ENCODE measurements at places on chromosomes 7 and 10.

GRCh38 chr10:51666456-51666855 is 32.9 kb downstream of the CSTF2T start:
- no peak for DNase-seq

GRCh38 chr10:57679916-57680315 is 587.8 kb downstream of the IPMK start:
- no peak for DNase-seq

DNA sequence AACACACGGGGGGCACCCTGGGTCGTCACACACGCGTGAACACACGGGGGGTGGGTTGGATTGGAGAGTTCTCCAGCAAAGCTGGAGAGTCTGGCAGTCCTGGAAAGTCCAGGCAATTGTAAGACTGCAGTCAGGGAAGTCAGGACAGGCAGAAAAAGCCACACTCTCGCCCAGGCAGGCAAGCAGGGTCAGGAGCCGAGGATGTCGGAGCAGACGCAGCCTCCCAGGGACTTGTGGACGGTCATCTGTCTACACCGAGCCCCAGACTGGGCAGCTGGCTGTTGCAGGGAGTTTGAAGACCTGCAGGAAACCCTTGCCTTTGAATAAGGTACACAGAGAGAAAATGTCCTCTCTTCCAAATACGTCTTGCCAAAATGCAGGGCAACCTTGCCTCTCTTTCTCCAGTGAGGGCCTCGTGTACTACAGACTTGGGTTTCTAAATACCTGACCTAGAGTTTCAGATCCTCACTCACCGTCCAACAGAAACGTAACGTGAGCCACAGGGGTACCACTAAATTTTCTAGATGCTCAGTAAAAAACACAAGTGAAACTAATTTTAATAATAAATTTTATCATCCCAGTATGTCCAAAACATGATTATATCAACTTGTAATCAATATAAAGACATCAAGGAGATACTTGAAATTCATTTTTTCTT is 176.7 kb downstream of the ADARB2 start:
- DNase-seq = no peak

- DNase-seq = no peak
Observed at GRCh38 chr10:28410420-28411135, 107.7 kb upstream of the MPP7 start.

- DNase-seq = no peak
Observed at GRCh38 chr10:63675171-63675570, 154.0 kb downstream of the REEP3 start.

DNA sequence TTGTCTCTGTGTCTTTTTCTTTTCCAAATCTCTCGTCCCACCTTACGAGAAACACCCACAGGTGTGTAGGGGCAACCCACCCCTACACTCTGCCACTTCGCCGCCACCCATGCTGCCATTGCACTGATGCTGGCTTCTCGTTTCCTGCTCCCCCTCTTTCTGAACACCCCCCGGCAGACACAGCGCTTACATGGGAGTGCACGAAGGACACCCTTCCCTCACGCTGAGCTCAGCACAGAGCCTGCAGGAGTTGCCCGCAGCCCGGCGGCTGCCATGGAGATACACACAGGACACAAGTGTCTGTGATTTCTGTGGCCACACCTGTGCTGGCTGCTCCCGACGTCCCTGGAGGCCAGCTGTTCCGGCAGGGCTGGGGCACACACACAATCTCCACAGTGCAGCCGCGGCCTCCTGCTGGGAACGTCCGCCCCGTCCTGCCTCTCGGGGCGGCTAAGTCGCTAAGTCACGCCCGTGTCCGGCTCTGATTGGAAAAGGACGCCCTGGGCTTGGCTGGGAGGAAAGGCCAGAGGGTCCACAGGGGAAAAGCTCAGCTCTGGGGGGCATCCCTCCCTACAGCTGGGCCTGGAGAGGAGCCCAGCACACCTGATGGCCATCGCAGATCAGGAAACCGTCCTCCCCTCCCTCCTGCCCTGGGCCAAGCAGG is 349.8 kb downstream of the PTPRN2 start:
- DNase-seq = no peak

GRCh38 chr7:50281680-50282445 is 22.7 kb upstream of the IKZF1 start:
- DNase-seq = no peak

GRCh38 chr7:71625545-71625944 is 493.6 kb downstream of the GALNT17 start:
- no peak for DNase-seq

- no peak for DNase-seq
Observed at GRCh38 chr7:132424821-132425724, 151.2 kb downstream of the PLXNA4 start.

DNA sequence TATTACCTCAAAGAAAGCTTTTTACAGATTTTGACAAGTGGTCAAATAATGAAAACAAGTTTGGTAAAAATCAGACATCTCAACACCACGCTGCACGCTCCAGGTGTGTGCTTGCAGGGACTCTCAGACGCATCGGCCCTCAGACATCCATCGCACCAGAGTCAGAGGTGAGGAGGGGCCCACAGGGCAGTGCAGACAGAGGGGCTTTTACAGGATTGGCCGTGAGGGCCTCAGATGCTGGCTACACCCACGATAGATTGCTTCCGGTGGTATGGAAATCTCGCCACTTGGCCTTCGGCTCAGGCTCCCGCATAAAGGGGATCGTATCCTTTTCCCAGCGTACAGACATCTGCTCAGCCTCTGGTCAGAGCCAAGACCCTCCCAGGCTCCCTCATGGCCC is 72.1 kb downstream of the TCERG1L start:
- no peak for DNase-seq

GRCh38 chr7:106524690-106525059 is 136.3 kb downstream of the CCDC71L start:
- DNase-seq = no peak

DNA sequence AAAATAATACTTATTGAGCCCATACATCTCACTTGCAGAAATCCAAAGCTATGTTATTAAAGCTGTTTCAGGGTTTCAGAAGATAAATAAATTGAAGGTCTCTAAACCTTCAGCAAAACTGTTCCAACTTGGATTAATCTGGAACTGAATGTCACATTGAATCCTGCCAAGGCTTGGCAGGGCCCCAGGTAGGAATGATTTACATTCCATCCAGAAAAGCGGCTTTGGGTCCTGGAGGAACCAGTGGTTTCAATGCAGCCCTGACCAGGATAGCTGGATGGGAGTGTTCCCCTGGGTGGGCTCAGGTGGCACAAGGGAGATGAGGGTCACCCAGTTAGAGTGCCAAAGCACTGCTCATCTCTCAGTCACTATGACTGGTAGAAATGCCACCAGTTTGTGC is 37.0 kb upstream of the TMEM72 start:
- DNase-seq = no peak

- DNase-seq = no peak
Observed at GRCh38 chr7:43642897-43643630, 60.2 kb downstream of the STK17A start.

- no peak for DNase-seq
Observed at GRCh38 chr10:21144047-21144446, 246.9 kb upstream of the NEBL start.

DNA sequence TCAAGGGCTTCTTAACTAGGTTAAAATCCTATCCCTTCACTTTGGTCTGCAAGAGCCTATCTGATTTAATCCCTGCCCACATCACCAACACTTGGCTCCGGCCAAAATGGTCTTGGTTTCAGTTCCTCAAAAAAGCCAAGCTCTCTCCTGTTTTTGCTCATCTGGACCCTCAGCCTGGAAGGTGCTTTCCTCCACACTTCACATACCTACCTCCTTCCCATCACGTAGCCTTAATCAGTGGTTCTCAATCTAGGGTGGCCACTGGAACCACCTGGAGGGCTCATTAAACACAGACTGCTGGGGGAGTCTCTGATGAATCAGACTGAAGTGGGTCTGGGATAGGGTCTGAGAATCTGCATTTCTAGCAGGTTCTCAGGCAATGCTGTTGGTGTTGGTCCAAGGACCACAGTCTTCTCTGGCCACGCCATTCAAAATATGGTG is 227.0 kb upstream of the AOAH start:
- no peak for DNase-seq

DNA sequence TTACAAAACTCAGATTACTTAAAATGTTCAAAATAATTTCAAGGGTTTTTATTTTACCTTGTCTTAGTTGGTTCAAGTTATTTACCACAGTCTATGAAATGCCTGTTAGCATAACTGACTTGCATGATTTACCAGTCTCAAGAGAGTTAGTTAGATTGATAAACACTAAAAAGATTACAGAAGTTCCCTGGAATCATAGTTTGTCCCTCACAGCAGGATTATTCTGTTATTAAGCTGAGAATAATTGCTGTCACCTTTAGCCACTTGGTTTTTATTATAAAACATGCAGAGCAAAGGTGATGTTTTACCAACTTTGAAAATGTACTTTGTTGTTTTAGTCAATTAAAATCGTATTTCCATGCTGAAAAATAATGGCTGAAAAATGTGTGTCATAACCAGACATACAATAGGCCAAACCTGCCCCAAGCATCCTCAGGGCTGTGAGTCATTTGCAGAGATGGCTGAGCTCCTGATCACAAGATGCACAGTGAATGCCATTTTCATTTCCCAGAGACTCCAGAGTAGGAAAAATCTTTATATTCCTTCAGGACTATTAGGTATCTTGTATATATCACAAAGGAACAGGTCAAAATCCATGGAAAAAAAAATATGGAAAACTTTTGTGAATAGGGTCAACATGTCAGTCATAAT is 87.8 kb upstream of the DKK1 start:
- DNase-seq = no peak

DNA sequence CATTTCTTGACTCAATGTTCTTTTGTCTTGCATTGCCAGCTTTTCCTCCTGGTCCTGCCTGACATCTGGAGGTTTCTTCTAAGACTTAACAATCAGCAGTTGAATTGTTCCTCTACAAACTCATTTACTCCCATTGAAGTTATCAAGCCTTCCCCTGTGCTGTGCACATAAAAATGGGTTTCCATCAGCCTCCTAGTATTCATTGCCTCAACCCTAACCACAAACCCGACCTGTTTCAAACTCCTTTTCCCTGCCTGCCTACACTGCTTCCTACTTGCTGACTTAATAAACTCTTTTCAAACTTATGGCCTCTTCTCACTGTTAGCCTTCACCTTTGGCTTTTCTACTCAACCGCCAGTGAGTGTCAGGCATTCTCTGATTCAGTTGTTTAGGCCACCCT is 9.4 kb upstream of the CDK6 start:
- DNase-seq = no peak

DNA sequence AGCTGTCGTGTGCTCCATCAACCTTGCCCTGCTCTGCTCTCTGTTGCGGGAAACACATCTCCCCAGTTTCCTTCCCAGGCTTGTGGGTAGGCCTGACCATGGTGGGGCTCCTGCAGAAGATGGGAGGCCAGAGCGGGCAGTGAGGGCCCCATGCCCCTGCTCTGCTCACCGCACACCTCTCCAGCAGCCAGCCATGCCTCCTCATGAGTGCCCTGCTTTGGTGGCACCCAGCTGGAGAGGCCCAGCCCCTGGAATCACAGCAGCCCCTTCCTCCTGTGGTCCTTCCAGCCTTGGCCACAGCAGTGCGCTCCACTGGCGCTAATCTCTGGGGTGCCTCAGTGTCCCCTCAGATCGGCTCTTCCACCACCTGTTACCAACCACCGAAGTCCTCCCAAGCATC is 4.2 kb upstream of the OPN4 start:
- no peak for DNase-seq

GRCh38 chr10:92142949-92143348 is 147.9 kb downstream of the CPEB3 start:
- DNase-seq = no peak

- DNase-seq = no peak
Observed at GRCh38 chr10:33229949-33230267, 104.6 kb downstream of the NRP1 start.

DNA sequence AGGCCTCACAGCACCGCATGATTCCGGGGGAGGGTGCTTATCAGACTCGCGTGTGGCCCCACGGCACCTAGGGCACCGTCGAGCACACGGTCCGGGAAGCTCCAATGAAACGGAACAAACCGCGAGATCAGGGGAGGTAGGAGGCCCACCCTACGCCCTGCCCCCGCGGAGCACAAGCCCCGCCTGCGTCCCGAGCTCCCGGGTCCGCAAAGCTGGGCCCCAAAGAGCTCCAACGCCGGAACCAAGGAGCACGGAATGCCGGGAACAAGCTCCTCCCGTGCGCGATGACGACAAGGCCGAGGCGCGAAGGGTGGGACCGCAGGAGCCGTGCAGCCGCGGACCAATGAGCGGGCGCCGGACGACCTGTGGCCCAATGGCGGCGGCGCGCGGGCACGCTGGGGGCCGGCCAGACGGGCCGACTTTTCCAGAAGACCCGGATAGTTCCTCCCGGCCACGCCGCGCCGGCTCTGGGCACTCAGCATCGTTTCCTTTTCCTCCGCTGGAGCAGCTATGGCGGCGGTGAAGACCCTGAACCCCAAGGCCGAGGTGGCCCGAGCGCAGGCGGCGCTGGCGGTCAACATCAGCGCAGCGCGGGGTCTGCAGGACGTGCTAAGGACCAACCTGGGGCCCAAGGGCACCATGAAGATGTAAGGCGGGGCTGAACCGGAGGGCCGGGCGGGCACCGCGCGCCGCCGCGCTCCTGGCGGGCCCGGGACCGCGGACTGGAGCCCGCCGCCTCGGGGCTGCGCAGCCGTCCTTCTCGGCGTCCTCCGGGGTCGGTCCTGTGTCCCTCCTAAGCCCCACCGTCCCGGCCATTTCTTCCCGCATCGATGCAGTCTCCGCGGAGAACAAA is at the start of the genes CCT6A and PSPH:
Gene CCT6A, plus strand, starts transcription at position 427 of the 853 bp plus-strand sequence. Its CDS starts 84 bp downstream, at position 511.
Gene PSPH, minus strand, starts transcription at position 106 of the 853 bp plus-strand sequence. CDS start 30,232 bp downstream, outside the sequence.
- DNase-seq = peak; percentile 76

DNA sequence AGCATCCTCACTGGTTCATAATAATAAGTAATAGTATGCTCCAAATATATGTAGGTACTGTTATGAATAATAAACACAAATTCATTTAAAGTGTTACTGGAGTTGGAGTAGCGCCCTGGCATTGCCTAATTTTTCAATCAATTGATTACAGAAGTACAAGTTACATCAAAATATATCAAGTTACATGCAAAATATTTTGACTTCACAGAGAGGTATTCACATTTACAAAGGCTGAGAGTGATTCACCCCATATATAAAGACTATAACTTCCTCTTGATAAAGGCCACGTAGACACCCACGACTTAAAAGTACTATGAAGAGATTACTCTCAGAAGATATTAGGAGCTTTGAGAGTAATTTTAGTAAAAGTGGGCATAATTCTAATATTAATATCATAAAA is 13.6 kb upstream of the COL17A1 start:
- no peak for DNase-seq
